ENCODE measurements at places on chromosomes 1 and 21.

- DNase-seq, result no peak
Observed at GRCh38 chr1:11789126-11790067, 16.4 kb downstream of the MTHFR start.

- DNase-seq, result no peak
Observed at GRCh38 chr1:12189328-12189682, 22.5 kb downstream of the TNFRSF1B start.

DNA sequence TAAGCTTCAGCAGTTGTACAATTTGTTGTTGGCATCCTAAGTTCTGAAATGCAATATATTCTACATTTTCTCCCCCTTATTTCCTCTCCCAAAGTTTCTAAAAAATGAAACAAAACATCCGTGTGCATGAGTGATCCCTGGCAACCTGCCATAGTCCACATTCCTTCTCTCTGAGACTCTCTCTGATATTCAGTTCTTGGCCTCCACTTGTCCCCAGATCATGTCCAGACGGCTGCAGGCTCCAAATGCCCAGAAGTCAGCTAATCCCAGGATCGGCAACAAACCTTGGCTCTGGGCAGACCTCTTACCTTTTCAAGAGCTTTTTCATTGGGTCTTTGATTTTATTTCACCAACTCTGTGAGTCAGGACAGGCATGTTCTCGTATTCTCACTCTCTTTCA is 187.8 kb downstream of the ETS2 start:
- DNase-seq, result no peak

GRCh38 chr1:116664366-116664977 is 3.1 kb downstream of the IGSF3 start:
- no peak for DNase-seq

DNA sequence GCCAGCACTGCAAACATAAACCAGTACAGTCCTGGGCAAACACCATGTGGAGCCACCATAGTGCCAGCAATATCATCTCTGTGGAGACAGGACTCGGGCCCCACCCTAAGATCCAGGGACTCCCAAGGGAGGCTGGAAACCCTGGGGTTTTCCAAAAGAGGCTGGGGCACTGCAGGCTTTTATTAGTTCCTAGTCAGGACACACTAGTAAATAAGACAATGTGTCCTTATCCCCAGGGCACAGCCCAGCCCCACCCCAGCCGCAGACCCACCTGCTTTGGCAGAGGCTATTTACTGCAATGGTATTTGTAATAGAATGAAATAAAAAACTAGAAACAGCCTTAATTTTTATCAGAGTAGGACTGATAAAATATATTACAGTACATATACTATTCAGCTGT is 486 bp upstream of the GJB3 start:
- no peak for DNase-seq

DNA sequence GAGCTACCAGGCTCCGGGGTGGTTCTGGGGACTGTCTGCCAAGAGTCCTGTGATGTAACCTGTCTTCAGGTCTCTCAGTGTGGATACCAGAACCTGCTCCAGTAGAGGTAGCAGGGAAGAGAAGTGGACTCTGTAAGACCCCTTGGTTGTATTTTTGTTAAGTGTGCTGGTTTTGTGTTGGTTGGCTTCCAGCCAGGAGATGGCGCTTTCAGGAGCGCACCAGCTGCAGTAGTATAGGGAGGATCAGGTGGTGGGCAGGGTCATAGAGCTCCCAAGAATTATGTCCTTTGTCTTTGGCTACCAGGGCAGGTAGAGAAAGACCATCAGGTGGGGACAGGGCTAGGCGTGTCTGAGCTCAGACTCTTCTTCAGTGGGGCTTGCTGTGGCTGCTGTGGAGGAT is 1147.2 kb upstream of the ADGRL4 start:
- DNase-seq, result no peak

DNA sequence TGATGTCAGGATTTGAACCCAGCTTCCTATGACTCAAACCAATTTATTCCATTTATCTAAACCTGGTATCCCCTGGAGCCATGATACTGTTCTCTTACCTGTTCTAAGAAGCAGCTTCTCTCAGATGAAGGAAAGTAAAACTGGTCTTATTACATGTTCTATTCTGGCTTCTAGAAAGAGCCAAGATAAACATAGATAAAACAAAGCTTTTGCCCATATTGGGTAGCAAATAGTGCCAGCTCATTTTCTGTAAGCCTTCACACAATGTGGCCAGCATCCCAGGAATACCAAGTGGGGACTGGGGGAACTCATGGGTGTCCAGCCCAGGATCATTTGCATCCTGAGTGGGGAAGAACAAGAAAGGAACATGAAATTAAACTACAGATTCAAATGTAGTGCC is 53.5 kb upstream of the EPHA8 start:
- DNase-seq, result no peak

- no peak for DNase-seq
Observed at GRCh38 chr1:234899041-234899729, 229.5 kb downstream of the TOMM20 start.

GRCh38 chr1:82399093-82399492 is 598.4 kb downstream of the ADGRL2 start:
- DNase-seq, result no peak

DNA sequence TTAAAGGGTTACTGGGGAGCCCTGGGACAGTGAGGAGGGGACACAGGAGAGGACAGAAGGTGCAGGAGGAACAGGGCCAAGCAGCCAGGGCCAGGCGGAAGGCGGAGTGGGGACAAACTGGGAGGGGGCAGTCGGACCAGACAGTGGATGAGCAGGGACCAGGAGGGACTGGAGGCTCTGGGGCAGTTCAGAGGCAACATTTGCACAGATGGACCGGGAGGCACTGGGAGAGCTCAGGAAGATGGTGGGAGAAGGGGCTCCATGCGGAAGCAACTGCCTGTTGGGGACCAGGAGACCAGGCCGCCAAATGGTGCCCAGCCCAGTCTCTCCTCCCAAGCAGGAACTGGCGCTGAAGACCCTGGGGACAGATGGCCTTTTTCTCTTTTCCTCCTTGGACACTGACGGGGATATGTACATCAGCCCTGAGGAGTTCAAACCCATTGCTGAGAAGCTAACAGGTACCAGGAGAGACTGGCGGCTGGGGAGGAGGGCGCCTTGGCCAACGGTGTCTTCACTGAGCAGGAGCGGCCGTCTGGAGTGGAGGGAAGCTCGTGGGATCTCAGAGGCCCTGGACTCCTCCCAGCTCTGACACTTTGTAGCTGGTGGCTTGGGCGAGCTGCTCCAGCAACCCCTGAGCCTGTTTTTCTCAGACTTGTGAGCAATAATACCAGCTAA is 847 bp downstream of the SELENON start:
- no peak for DNase-seq

DNA sequence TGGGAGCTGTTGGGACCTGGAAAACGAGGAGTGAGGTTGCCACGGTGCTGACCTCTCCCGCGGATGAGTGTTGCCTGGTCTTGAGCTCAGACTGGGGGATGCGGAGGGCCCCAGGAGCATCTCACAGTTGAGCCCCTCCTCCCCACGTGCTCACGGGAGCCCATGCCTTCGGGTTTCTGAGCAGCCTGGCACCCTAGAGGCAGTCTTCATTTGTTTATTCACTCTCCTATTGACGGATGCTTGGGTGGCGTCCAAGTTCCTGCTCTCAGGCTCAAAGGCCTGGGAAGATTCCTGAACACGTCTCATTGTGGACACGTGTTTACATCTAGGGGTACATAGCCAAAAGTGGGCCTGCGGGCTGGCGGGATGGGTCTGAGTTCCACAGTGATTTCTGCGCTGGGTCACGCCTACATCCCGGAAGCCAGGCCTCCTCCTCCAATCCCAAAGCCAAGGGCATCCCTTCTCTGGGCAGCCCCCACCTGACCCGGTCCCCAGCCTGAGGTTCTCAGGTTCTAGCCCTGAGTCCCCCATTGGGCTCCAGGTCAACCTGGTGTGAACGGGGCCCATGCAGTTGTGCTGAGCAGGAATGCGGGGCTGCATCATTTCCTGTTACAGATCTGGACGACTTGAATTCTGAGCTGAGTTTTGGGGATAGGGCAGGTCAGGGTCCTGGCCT is 14.7 kb downstream of the WNT3A start:
- no peak for DNase-seq

DNA sequence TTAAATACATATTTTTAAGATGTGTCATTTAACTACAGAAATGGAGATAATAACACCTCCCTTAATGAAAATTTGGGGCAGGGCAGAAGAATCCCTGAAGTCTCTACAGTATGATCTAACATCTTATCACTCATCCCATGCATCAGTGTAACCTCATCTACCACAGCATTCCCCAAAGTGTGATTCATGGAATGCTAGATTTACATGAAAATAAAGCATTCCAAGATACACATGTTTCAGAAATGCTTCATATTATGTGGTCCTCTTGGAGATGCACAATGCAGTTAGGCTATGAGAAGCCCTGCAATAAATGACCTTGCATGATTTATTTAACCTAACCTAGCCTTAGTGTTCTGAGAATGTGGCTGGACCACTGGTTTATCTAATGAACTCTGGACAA is 166.9 kb upstream of the SYT6 start:
- DNase-seq, result no peak

DNA sequence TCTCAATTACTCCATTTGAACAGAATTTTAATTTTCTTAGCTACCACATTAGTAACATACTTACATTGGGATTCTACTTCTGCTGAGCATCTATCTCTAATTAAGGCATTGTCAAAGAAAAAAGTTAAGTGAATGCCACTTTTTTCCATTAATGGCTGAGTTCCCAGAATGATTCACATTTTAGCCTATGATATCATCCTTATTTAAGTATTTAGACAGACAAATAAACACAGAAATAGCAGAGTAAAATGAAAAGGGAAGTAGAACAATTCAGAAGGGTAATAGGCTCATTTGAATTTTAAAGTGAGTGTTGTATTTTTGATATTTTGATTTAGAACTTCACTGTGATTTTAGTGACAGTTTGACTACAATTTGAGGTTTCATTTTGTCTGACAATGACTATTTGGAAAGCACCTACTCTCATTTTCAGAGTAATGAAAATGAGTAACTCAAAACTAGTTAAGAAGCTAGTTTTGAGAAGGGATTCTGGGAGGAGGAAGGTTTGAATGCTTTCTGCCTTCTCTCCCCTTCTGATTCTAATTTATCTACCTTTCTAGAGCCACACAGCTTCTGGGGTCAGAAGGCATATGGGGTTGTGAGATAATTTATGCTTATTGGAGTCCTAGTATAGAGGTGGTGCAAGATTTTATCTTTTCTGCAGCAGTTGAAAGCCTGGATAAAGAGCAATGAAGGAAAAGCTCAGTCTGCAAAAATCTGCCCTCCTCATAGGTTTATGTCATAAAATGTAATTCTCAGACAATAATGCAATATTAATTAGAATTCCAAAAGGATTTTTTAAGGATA is 15.5 kb downstream of the LYPLAL1 start:
- DNase-seq, result no peak

GRCh38 chr1:205350691-205351141 is 6.0 kb downstream of the KLHDC8A start:
- DNase-seq, result no peak

GRCh38 chr21:38770660-38771059 is 35.1 kb upstream of the ETS2 start:
- DNase-seq, result no peak

- no peak for DNase-seq
Observed at GRCh38 chr1:60911966-60912697, 170.2 kb upstream of the NFIA start.

GRCh38 chr1:29998686-29999085 is 724.7 kb downstream of the MATN1 start:
- no peak for DNase-seq

DNA sequence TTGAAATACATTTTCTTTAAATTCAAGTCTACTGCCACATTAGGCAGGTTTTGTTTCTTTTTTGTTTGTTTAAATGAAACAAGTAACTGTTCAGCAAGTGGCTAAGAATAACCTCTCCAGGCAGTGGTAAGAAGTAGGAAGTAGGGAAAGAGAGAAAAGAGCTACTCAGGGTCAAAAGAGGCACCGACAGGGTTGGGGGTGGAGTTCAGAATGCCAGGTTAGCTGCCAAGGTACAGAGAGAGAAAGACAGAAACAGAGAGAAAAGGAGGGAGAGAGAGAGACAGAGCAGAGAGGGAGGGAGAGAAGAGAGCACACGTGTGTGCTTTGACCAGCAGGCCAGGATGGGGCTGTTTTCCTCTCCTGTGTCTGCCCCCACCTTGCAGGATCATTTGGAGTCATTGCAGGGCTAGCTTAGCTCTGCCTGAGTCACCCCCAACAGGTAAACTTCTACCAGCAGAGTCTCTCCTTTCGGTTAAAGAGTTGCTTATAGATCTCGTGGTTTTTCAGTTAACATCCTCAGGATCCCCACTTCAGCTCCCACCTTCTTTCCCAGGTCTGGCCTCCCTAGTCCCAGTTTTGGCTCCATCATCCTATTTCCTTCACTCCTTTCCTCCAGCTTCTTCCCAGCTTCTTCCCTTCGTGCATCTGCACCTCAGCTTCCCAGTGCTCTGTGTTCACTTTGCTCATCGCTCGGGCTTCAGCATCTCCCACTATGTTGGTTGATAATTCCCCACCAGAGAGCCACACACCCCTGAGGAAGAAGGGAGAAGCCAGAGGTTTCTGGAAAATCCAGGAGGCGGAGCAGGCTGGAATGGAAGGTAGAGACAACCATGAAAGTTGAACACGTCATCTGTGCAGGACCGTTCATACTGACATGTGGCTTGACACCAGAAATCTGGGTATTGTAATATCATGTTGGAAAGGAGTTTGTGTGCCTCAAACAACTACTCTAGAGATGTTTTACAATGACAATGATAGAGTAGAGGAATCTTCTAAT is 21.8 kb upstream of the RAB4A start:
- no peak for DNase-seq

DNA sequence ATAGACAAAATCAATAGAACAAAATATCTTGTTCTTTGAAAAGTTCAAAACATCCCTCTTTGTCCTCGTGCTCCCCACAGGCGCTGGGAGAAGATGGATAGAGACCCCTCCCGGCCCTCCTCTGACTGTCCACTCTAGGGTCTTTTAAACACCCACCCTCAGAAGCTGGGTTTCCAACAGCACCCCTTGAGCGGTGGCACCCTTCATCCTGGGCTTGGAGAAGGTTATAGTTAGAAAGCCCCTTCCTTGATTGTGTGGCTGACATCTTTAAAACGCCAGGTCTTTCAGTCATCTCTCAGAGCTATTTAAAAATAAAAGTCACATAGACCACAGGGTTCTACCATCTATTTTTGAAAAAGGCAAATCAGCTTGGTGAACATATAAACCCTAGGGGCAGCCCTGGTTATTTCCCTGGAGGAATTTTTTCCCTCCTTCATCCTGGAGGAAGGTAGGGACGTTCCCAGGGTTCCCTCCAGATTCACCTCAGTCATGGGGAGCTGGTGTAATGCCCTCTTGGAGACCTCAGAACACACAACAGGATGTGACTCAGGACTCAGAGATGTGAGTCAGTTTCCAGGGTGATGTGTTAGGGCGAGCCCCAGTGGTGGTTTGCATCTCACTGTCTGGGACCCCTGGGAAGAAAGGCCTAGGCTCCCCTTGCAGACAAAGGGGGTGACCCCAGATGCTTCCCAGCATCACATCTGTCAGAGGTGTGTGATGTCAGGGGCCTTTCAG is 138.5 kb downstream of the CLIC6 start:
- DNase-seq, result peak; percentile 68

GRCh38 chr1:115322631-115323030 is 15.4 kb downstream of the NGF start:
- no peak for DNase-seq

- DNase-seq, result no peak
Observed at GRCh38 chr1:10361515-10361914, 37.3 kb upstream of the PGD start.
